Muscle of leg (tissue), 16 donors: ENCODE measurements at places on chromosomes 12 and 14. TPM values are rescaled to one million over a fixed set of nuclear protein-coding genes. Genes with fewer than 3 reads are reported as not detected.

The OSBPL8 gene
- 25.4 TPM for total RNA-seq

- DNase-seq = no peak
Observed at GRCh38 chr14:73248108-73248868, 11.0 kb downstream of the PAPLN start.

DNA sequence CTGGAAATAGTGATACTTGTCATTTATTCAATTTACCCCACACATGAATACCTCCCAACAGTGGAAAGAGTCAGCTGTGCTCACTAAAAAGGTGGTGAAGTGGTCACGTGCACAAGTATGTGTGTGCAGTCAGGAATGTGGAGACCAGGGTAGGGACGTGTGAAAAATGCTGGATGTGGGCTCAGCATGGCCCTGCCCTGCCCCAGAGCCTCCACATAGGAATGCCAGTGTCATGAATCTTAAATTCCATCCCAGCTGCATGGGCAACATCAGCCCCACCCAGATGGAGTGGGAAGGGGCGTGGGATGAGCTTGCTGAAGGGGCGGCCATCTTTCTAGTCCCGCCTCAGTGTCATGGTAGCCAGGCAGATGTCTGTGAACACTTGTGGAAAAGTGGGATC, 87.7 kb downstream of the C12orf75 start:
- no peak for DNase-seq

DNA sequence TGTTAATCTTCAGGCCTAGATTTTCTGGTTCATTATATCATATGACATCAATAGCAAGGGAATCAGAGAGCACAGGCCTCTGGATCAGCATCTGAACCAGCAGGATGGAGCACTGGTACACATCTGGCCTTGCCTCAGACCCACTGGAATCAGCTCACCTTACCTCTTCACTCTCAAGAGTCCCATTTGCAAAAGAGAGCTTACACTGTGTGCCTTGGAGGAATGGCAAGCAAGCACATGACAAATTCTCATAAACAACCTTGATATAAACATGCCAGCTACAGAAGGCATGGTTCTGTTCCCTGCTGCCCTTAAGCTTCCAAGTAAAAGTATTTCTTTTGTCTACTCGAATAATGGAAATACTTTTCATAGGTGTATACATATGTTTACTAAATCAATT, 128.6 kb upstream of the CPM start:
- DNase-seq = no peak

DNA sequence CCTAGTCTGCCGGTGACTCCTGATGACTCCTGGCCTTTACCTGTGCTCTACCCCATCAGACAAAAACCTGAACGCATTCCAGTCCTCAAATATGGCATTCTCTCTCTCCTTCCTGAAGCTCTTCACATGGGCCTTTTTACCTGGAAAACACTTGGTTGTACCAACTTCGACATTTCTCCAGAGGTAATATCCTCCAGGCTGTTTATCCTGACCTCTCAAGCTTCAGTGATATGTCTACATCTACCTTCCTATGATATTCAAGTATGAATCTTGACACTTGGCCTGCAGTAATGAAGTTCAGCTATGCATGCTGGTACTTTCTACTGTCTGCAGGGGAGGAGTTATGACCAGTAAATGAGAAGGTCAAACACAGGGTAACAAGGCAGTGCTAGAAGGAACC, 901.8 kb downstream of the VRK1 start:
- no peak for DNase-seq
